ENCODE measurements at places on chromosomes 2 and 18.

DNA sequence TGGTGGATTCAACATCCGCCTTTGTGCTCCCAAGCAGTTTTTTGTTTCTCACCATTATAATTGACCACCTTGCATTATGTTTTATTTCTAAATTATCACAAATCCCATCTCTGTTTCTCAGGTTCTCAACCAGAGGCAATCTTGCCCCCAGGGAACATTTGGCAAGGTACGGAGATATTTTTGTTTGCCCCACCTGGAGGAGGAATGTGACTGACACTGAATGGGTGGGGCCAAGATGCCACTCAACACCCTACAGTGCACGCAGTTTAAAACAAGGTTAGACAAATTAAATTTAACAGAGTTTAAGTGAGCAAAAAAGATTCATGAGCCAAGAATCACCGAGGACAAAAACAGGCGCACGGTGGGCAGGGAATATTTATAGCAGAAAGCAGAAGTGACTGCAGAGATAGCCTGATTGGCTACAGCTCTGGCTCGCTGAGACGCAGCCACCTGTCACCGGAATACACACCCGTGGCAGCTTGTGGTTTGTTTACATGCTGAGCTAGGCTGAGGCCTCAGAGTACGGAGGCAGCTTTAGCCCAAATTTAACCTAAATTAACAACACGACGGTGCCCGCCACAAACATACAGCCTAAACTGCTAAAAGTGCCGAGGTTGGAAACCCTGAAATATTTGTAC is 150.0 kb upstream of the ALKAL2 start:
- no peak for DNase-seq

DNA sequence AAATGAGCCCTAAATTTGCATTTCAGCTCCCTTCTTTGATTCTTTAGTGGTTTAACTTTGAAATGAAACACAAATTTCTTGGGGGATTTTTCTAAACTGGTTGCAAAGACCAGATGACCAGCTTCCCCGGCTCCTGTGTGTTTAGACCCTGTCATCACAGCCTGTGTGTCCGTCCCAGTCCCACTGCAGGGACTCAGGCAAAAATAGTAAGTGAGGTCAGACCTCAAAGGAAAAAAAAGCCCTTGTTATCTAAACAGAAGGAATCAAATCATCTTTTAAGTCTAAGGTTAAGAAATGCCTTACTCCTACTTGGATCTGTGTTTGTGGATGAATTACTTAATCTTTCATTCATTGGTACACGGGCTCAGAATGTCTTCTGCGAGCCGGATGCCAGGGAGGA is 423.7 kb downstream of the LPIN1 start:
- DNase-seq: peak; percentile 32

GRCh38 chr2:169131587-169132512 is 62.5 kb downstream of the DHRS9 start:
- DNase-seq: peak; percentile 33

DNA sequence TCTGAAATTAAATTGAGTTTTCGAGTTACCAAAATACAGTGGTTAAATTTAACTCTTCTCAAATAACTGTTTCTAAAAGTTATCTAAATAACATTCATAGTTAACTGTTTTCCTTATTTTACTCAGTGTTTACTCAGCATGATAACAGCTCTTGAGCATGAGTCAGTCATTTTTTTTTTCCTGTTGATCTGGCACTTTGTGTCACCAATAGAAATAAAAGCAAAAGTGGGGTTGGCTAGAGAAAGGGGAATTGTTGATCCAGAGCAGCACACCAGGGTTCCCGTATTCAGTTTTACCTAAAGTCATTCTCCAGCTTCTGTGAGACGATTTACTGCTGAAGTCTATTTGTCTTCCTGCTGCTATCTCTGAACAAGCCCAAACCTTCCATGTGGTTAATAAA is 851.6 kb downstream of the DCC start:
- DNase-seq: no peak

DNA sequence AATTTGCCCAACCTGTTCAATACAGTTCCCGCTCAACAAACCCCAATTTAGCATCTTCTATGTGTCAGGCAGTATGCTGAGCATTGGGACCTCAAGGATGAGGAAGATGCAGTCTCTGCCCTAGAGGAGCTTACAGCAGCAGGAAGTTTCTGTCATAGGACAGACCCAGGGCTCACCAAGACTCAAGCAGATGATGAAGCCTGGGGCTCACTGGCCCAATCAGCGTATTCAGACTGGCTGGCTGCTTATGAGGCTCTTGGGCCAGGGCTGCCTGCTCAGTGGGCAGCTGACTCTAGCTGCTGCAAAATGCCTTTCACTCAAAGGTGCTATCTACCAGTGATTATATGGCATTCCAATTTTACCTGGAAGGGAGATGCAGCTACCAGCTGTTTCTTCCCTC is 2.1 kb downstream of the FAM178B start:
- DNase-seq: no peak

DNA sequence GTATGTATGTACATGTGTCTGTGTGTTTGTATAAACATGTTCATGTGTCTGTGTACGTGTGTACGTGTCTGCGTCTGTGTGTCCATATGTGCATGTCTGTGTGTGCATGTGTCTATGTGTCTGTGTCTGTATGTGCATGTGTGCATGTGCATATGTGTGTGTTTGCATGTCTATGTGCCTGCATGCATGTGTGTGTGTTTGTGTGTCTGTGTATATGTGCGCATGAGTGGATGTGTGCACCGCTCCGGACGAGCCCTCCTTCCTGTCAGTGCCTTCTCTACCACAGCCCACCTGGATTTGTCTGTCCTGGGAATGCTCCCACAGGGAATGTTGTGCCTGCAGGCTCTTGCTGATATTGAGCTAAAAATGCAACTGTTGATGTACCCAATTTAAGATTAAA is 113.3 kb upstream of the EPC2 start:
- DNase-seq: no peak

- no peak for DNase-seq
These were observed 91.5 kb upstream of the ZNF236 start for GRCh38 chr18:76730901-76731300.

DNA sequence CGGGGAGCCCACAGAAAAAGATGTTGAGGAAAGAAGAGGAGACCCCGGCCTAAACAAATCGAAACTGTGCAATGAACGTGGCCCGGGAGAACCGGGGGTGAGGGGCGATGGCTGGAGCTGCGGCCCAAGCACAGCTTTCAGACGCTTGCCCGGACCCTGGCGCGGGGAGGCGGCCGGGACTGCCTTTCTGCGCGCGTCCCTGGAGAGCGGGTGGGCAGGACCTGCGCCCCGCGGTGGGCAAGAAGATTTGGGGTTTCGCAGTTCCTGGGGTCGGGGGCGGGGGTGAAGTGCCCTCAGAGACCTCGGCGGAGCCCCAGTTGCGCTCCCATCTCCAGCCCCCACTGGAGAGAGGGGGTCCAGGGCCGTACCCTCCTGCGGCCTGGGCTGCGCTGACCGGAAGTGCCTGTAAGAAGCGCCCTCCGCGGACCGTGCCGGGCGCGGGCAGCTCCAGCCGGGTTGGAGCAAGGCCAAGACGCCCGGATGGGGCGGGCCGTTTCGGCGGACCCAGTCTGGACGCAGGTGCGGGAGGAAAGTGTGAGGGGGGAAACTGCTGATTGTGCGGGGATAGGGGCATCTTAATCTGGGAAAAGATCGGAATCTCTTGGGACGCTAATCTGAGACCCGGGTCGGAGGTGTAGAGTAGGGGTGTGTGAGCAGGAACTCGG is 11.6 kb downstream of the EN1 start:
- no peak for DNase-seq

DNA sequence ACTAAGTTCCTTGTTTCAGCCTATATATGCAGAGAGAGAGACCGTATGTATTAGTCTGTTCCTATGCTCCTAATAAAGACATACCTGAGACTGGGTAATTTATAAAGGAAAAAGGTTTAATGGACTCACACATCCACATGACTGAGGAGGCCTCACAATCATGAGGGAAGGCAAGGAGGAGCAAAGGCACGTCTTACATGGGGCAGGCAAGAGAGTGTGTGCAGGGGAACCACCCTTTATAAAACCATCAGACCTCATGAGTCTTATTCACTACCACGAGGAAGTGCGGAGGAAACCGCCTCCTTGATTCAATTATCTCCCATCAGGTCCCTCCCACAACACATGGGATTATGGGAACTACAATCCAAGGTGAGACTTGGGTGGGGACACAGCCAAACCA is 73.8 kb downstream of the TMEM18 start:
- DNase-seq: no peak

DNA sequence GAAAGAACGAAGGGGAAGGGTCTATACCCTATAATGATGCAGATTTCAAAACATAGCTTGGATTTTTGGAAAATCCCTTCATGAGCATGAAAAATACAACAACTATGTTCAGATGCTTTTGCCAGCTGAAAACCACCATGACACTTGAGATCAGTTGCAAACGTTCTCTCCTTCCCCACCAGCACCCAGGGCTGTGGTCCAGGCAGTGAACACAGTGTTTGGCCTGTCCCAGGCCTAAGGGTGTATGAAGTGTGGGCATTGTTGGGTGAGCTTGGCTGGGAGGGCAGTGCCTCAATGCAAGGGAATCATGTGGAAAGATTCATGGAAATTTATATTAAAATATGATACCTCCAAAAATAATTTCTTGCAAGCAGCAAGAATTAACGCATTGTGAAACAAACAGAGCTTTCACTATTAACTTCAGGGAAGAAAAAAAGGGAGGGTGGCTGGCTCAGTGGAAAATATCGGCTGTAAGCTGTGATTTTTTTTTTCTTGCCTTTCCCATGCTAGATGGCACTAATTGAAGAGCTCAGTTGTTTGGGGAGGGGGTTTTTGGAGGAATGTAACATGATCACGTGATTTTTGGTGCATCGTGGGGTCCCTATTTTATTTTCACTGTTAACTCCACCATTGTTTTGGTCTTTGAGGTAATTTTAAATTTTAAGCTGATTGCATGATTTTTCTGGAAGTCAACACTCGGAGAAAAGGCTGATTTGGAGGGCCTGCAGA is 52.0 kb downstream of the CDC42EP3 start:
- no peak for DNase-seq

- peak; percentile 92 for DNase-seq
These were observed 261.1 kb upstream of the RASGRP3 start for GRCh38 chr2:33215299-33215698.

GRCh38 chr18:5295231-5295920 is at the start of gene ZBTB14:
Gene ZBTB14 (minus strand): TSS chr18:5295726. CDS start chr18:5293246, 2,480 bp downstream.
- peak; percentile 63 for DNase-seq

DNA sequence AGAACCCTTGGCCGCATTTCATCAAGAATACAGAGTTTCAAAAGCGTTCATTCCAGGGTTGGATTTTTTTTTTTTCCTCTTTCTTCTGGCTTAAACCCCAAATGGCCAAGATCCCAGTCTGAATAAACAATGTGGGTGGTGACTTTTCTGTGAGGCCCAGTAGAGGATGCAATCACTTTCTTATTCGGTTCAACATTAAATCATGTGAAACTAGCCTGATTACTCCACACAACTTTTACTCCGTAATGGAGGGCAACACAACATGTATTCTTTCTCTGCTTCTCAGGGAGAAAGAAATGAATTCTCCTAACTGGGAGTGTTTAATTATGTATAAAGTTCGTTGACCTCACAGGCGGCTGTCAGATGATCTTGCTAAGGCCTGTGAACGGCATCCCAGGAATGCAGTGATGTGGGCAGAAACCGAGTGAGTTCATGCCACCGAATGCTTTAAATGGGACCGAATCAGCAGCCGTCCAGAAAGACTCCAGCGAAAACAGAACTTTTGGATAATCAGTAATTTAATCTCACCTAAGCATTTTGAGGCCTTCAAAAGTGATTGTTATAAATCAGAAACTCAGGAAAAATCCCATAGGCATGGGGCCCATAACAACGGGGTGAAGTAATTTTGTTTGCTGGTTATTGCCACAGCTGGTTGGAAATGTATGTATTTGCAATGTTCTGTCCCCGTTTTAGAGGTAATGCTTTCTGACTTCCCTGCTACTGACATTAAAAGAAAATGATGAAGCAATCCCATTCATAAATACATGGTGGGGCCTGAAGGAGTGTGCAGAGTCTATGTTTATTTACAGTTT is 81.5 kb downstream of the BCL2 start:
- DNase-seq: peak; percentile 91

GRCh38 chr2:187302116-187302515 is 145.9 kb downstream of the CALCRL start:
- DNase-seq: peak; percentile 49

DNA sequence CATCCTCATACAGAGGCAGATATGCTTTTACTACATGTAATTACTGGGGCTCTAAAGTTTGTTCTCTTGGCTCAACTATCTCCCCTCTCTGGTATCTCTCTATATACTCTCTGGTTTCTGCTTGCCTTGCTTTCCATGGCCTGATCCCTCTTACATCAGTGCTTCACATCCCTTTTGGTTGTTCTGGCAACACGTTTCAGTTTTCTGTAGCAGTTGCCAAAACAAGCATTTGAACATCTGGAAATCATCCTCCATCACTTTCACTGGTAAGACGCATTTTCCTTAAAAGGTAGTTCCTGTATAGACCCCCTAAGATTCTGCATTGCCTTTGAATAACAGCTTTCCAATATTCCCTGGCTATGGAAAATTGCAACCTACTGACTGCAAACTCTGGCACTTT is 25.9 kb downstream of the COL5A2 start:
- DNase-seq: peak; percentile 84

GRCh38 chr2:105731511-105731910 is 13.2 kb upstream of the NCK2 start:
- DNase-seq: no peak

DNA sequence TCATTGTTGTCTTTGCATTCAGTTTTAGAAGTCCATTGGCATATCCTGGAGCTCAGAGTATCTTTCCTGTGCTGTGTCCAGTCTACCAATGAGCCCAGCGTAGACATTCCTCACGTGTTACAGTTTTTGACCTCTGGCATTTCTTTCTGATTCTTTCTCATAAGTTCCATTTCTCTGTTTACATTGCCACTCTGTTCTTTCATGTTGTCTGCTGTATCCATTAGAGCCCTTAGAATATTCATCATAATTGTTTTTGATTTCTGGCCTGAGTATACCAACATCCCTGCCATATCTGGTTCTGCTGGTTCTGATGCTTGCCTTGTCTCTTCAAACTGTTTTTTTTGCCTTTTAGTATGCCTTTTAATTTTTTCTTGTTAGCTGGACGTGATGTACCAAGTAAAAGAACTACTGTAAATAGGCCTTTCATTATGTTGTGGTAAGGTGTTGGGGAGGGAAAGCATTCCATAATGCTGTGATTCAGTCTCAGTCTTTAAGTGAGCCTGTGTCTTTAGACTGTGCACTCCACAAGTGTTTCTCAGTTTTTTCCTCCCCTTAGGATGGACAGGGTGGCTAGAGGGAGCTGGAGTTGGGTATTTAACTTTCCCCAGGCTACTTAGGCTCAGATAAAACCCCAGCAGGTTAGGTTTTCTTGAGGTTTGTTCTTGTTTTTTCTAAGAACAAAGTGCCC is 35.6 kb downstream of the CEP192 start:
- DNase-seq: peak; percentile 16

GRCh38 chr18:73842795-73843394 is 304.7 kb downstream of the FBXO15 start:
- DNase-seq: peak; percentile 40

DNA sequence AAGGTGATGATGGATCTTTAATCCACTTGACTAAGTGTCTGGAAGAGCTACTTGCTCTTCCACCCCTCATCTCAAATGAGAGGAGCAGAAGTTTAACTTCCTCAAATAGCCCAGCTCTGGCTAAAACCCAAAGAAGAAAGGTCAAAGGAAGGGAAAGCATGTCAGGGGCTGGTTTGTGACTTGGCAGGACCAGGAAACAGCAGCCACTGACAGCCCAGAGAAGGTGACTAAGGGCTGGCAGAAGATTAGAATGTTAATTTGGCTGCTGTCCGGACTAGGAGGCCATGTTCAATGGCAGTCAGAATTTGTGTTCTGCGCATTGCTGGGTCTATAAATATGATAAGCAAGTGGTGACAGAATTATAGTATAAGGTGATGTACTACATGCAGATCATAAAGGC is 386.2 kb downstream of the SETBP1 start:
- peak; percentile 15 for DNase-seq
